ENCODE measurements at places on chromosomes 12 and 14. TPM values are rescaled to one million over a fixed set of nuclear protein-coding genes. Genes with fewer than 3 reads are reported as not detected.

DNA sequence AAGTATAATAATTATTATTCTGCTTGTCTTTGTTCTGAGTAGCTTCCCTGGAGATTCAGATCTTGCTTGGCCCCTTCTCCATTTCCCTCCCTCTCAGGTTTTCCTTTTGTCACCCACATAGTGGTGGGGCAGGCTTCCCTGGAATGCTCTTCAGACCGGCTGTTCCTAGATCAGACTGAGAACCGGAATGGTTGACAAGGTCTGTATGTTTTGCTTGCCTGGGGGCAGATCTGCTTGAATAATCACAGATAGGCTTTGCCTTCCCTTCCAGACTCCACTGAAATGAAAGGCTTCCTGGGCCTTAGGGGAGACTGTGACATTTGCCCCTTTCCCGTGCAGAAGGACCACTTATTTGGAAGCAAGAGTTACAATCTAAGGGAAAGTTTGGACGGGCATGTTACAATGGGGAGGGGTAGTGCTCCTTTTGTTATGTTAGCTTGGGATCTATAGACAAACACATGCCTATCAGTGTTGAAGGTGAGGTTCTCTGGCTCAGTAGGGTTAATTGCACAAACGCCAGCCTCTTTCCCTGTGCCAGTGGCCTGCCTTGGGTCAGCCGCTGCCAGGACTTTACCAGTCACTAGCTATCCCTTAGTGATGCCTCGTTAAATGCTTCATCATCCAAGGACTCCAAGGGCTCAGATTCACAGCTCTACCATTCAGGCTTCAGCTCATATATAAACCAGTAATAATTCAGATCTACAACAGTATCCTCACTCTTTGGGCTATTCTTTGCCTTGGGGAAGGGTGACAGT lies 178.6 kb downstream of the SNAPC1 start:
- no peak for DNase-seq

- DNase-seq, result peak; percentile 15
These were observed 191.9 kb downstream of the EPS8 start for GRCh38 chr12:15597125-15597830.

DNA sequence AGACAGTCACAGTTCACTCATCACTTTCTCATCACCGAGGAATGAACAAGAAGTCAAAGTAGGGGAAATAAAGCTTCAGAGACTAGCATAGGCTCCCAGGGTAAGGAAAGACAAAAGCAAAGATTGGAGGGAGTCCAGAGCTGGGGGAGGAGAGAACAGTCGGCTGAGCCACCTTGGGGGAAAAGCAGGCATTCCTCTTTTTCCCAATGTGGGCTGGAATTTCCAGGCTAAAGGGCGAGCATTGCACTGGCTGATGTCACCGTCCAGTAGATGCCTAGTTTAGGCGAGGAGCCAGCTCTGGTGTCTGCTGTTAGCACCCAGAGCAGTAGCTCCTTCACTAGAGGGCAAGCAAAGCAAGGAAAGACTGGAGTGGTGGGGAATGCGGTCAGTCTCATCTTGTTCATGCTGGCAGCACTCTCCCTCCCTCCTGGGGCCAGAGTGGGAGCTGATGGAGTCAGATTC lies 8.5 kb upstream of the KRT75 start:
- DNase-seq, result no peak

DNA sequence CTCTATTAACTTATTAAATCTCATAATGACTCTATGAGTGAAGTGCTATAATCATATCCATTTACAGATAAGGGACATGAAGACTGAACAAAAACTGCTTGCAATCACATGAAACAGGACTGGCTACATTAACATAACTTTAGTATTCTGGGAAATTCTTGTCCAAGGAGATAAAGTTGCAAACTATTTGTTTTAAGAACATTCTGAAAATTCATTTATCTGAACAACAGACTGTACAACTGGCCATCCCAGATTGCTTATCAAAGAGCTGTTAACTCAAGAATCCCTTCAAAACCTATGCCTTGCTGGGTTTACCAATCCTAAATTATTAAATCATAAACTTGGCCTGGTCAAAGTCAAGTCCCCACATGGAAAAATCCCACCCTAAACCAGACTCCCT lies 39.2 kb upstream of the POC1B start:
- no peak for DNase-seq

The CCDC177 gene
- polyA plus RNA-seq, result not detected

The SLCO1B1 gene
- polyA plus RNA-seq, result not detected

DNA sequence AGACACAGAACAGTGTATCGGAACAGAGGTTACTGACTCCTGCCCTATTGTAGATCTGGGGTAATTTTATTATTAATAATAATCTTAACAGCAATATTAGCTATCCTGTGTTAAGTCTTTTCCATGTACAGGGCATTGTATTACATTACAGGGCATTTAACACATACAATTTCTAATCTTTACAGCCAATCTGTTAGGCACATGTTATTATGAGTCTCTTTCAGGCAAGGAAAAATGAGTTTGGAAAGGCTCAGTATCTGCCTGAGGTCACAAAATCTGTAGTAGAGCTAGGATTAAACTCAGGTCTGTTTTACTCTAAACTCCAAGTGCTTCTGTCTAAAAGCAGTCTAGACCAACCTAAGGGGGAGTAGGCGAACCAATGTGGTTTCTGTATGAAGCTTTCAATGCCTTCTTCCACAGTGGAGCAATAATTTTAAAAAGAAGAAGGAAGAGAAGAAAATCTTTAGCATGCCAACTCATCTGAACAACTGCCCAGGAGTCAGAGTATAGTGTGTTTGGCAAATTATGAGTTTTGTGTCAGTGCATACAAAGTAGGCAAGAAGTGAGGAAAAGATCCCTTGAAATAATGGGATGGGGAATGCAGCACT lies 192.6 kb downstream of the CHST11 start:
- DNase-seq, result no peak

GRCh38 chr14:90892970-90893369 lies 76.7 kb upstream of the TTC7B start:
- DNase-seq, result no peak

The SART3 gene
- 16.1 TPM for polyA plus RNA-seq

GRCh38 chr12:97781342-97781741 lies 318.7 kb downstream of the RMST start:
- DNase-seq, result no peak

The TAS2R7 gene
- polyA plus RNA-seq, result not detected
